ENCODE measurements at places on chromosomes 7 and 10.

DNA sequence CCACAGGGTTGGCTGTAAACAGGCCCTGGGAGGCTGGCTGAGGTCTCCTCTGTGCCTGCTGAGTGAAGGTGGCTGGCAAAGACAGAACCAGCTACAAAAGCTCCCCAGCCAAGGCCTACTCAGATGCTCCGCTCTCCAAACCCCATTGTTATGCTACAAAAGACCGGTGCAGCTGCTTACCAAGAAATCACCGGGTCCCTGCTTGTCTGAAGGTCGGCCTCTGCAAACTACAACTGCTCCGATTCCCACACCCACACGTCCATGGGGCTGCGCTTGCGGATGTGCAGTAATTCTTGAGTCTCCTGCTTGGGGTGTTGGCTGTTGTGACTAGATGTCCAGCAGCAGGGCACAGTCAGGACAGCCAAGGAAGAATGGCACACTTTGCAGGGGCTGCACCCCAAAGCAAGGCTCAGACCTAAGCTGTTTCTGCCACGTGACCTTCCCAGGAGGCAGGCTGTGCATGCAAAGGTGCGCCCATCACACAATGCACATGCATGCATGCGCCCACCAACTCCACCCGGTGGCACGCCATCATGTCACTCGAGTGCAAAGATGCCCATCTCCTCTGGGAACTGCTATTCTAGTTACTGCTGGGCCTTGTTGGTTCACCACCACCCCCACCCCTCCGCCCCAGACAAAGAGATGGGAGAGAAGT is 97.8 kb downstream of the OAT start:
- DNase-seq, result no peak

DNA sequence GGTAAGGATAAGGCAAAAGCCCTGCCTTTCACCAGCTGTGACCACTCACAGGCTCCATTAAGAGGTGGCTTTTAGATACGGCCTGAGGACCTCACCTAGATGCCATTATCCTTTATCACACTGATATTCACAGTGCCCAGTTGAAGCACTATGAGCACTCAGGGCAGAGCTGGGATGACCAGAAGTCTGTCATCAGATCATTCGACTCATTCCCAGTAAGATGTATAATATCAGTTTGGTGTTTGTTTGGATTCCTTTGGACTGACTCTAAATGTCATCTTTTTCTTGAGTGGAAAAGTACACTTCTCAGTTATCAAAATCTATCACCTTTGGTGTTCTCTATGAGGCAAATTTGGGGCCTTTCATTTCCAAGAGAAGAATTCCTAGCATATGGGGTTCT is 18.7 kb downstream of the CCDC136 start:
- no peak for DNase-seq

- no peak for DNase-seq
Observed at GRCh38 chr7:99096124-99096887, 47.6 kb downstream of the SMURF1 start.

- no peak for DNase-seq
Observed at GRCh38 chr7:155107126-155107525, 37.0 kb downstream of the HTR5A start.

- no peak for DNase-seq
Observed at GRCh38 chr7:76386691-76387260, 22.7 kb downstream of the SSC4D start.

- no peak for DNase-seq
Observed at GRCh38 chr7:123054357-123055133, 59.0 kb upstream of the TAS2R16 start.

DNA sequence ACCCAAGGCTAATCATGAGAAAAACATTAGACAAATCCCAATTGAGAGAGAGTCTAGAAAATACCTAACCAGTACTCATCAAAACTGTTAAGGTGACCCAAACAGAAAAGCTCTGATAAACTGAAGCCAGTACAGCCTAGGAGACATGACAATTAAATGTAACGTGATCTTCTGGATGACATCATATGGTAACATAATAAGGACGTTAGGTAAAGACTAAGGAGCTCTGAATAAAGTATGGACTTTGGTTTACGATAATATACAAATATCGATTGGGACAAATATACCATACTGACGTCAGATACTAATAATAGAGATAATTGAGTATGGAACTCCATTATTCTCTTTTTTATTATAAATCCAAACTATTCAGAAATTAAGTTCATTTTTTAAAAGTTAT is 561.1 kb upstream of the STEAP1 start:
- no peak for DNase-seq

DNA sequence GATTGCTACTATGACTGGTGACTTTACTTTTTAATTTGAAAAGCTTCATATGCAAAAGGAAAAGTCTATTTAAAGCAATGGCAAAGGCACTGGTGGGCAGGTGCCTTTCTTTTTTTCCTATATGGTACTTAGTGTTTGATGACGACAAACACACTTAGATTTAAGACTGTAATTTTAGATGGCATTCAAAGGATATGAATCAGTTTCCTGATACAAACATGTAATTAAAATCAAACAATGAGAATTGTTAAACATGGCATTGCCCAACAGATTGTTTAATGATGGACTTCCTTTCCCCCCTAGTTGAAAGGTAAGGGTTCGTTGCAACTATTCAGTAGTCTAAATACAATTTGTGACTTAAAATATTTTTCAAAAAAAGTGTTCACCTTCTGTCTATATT is 106.5 kb upstream of the SEMA3C start:
- no peak for DNase-seq

GRCh38 chr10:6136215-6137201 is 47.7 kb downstream of the RBM17 start:
- no peak for DNase-seq

DNA sequence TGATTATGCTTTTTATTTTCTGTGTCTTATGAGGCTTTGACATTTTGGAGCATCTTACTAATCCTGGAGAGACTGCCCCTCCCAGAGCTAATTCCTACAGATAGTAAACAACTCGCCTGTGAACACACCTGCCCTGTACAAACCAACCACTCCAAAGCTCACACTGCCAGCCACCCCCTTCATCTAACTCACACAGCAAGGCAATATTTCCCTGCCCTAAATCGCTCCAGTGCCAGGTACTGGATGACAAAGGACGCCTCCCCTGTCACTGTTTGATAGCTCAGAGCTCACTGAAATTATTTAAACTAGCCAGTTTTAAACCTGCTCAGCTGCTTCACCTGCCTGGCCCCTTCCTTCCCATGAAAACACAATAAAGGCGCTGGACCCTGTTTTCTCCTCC is 535.1 kb upstream of the CELF2 start:
- no peak for DNase-seq

GRCh38 chr7:115941703-115942268 is 88.8 kb downstream of the TFEC start:
- no peak for DNase-seq

- DNase-seq, result no peak
Observed at GRCh38 chr10:21257919-21258318, 267.6 kb downstream of the SKIDA1 start.

GRCh38 chr7:124635416-124635815 is 130.2 kb downstream of the GPR37 start:
- no peak for DNase-seq

- no peak for DNase-seq
Observed at GRCh38 chr10:115772606-115773005, 500.4 kb downstream of the GFRA1 start.

DNA sequence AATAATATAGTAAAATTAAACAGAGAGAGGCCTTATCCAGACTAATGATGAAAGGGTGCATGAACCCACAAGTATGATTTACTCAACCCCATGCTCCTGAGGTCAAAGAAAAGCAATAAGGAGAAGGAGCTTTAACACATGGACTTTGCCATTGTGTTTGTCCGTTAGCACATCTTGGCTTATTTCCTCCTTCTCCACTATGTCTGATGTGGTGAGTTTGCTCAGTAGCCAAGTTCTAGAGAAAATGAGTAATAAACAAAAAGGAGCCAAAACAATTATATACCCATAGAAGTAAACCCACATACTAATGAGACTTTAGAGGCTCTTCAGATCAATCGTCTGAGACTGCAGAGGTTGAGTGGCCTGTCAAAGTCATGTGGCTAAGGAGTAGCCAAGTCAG is 26.1 kb upstream of the ADD3 start:
- DNase-seq, result no peak

DNA sequence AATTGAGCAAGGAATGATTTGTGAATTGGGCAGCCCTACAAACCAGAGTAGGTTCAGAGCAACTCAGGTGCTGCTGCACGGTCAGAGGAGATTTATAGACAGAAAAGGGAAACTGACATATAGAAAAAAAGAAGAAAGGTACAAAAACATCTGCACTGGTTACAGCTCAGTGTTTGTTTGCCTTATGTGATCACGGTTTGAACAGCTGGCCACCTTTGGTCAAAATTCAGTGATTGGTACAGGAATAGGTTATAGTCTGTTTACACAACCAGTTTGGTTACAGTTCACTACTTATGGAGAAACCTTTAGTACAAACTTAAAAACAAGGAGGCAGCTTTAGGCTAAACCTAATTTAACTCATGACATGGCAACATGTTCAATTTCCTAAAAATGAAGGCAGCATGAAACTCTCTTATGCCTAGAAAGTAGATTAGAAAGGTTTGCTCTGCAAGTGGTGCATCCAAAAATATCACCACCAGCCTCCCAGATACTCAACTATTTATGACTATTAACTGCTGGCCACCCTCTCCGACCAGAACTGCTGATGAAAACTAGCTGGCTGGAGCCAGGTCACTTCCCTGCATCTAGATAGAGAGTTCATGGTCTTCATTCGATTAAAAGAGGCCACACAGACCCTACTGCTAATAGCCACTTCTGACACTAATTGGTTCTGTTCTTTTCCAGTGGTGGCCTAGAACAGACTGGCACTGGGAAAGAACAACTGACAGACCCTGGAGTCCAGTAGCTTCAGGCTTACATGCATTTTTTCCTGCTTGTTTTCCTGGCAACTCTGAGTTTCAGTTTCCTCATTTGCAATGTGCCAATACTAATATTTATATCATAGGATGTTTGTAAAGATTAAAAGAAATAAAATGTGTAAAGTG is 548.0 kb downstream of the CCSER2 start:
- DNase-seq, result no peak

GRCh38 chr7:2017481-2017891 is 215.3 kb downstream of the MAD1L1 start:
- DNase-seq, result no peak

GRCh38 chr10:97868134-97868685 is 18.6 kb downstream of the GOLGA7B start:
- no peak for DNase-seq

GRCh38 chr10:109987452-109988211 is 20.2 kb upstream of the ADD3 start:
- no peak for DNase-seq

DNA sequence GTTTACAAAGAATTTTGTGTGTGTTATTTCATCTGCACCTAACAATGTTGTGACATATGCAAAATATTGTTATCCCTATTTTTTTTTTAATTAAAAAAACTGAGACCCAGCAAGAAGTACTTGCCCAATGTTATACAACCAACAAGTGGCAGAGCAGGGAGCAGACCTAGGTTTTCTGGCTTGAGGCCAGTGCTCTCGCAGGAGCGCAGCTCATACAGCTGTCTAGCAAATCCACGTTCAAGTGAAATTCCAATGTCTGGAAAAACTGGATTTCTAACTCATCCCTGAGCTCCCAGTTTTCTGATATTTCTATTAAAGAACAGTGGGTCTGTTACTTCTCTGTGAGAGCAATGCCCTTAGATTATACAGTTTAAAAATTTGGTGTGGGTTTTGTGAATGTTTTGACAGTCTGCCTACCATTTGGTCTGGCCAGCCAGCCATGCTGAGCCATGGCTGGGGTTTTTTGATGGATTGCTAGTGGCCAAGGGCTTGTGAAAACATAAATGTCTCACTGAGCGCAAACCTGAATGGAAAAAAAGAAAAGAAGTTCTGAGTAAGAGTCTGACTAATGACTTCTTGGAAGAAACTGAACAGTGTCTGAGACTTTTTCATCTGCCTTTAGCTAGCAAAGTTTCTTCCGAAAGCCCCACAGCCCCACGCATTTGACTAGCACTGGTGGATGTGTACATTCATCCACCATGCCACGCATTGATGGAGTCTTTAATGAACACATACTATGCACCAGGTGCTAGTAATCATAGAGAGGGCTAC is 15.4 kb upstream of the PRF1 start:
- no peak for DNase-seq

Data from left renal pelvis (tissue), 4 donors.